ENCODE measurements at places on chromosomes 5 and 9.

DNA sequence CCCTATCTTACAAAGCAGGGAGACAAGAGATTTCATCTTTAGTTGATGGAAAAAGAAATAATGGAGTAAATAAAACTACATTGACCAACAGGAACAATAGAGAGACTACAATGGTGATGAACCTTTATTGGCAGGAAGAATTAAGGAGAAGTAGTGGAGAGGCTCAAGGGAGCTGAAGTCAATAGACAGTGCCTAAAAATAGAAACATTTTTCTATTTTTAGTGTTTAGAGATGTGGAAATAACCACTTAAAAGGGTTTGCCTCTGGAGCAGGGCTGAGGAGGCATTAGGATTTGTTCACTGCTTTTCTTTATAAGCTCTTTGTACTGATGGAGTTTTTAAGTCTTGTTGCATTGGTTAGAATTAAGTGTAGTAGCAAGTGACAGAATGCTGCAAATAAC lies 98.4 kb upstream of the ERCC6L2 start:
- DNase-seq, result no peak

- no peak for DNase-seq
These were observed 9.1 kb downstream of the ARHGAP26 start for GRCh38 chr5:142779163-142779840.

- DNase-seq, result no peak
These were observed 314.0 kb downstream of the NDUFS4 start for GRCh38 chr5:53874409-53874808.

DNA sequence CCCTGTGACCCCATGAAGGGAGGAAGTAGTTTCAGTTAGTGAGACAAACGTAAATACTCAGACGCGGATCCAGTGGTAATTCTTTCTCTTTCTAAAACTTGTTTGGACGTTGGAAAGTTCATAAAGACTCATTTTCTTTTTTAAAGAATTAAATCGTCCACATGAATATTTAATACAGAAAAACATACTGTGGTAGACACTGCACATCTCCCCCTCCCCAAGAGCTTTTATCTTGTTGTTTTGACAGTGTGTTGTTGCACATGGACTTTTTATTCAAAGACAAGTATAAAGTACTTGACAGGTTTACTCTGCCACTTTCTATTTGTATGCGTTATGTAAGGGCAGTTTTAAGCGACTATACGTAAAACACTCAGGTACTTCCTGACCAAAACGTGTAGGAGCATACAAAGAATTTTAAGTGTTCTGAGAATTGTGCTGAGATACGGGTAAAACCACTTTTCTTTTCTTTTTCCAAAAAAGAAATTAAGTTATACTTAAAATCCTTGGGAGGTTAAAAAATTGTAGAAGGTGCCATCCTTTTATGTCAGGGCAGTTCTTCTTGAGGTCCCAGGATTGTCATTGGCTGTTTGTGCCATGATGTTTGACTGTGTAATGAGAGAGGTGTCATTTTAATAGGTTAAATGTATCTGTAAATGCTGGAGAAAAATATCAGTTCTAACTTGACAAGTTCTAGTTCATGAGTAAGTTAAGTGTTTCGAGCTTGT lies 1.3 kb downstream of the NIPBL start:
- peak; percentile 54 for DNase-seq

GRCh38 chr9:34570809-34571480 lies 18.6 kb downstream of the CNTFR start:
- no peak for DNase-seq

- DNase-seq, result no peak
These were observed 85.0 kb downstream of the CSNK1G3 start for GRCh38 chr5:123597018-123597417.

DNA sequence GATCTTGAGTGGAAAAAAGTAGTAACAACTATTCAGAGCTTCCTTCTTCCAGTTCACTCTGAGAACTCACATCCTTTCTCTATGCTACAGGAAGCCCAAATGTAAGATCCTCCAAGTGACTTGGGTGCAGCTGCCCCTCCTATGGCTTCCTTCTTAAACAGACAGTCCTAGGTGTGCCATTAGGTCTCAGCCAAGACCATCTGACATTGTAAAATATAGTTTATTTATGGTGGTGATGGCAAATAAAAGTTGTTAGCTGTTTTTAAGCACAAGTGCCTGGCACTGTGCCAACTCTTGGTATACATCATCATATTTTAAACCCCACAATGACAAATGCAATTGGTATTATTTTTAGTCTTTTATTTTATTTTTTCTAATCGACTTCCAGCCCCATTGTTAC lies 58.1 kb downstream of the TMEM252 start:
- DNase-seq, result no peak

GRCh38 chr5:119338326-119338946 lies 17.4 kb upstream of the TNFAIP8 start:
- DNase-seq, result no peak

GRCh38 chr5:39376293-39376714 lies 12.0 kb upstream of the C9 start:
- peak; percentile 43 for DNase-seq

DNA sequence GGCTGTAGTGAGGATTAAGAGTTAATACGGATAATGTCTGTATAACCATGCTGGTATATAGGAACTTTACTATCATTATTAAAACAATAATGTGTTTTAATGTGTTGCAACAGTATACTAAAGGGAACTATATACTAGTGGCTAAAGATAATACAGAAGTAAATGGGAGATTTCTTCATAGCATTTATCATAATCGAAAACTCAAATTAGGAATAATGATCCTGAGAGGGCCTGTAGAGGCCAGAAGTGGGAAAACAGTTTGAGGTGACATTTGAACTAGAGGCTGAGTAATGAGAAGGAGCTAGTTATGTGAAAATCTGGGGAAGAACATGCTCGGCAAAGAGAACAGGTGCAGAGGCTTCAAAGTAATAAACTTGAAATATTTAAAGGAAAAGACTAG lies 2.9 kb downstream of the TCERG1 start:
- no peak for DNase-seq

DNA sequence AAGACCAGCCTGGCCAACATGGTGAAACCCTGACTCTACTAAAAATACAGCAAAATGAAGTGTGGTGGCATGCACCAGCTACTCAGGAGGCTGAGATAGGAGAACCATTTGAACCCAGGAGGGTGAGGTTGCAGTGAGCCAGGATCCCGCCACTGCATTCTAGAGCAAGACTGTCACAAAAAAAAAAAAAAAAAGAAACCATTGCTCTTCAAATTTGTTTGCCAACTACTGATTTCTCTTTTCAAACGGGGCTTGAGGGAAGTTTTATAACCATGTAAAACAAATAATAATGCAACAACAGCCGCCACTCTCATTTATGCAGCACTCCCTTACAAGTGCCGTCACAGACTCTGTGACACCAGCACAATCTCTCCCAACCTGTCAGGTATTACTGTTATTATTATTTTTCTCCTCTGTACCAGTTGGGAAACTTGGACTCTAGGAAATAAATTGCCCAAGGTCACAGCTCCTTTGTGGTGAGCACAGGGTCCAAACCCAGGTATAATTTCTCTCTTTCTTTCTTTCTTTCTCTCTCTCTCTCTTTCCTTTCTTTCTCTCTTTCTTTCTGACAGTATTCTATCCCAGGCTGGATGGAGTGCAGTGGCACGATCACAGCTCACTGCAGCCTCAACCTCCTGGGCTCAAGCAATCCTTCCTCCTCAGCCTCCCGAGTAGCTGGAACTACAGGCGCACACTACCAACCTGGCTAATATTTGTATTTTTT lies 25.4 kb downstream of the SERINC5 start:
- DNase-seq, result no peak

DNA sequence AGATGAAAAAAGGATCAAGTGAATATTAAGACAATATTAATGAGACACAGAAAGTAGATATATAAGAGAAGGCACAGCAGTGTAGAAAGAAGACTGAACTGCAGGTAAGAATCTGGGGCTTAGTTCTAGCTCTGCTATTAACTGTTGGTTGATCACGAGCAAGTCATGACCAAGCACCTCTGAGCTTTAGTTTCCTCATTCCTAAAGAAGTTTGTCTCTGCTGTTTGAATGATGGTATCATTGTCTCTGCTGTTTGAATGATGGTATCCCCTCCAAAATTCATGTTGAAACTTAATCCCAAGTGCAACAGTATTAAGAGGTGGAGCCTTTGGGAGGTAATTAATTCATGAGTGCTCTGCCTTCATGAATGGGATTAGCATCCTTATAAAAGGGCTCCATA lies 2.5 kb upstream of the NME5 start:
- no peak for DNase-seq

DNA sequence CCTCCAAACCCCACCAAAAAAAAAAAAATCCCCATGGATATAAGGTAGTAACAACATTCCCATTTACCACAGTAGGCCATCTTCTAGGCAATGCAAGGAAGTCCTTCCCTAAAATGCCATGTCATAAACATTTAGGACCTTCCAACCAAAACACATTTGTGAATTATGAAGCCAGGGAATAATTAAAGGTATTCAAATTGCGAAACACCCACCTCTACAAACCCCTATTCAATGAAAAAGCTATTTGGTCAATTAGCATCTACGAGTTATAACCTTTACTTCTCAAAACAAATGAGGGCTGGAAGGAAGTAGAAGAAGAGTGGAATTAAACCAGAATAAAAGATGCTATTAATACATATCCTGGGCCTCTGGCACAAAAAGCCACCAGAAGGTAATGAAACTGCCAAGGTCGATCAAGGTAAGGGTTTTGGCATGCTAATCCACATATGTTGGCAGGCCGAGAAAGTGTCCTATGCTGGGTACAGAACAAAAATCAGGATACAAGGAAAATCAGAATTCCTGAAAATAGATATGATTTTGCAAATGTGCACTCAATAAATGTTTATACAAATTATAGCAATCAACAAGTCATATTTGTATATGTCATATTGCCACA lies 47.7 kb downstream of the MTMR12 start:
- DNase-seq, result no peak

DNA sequence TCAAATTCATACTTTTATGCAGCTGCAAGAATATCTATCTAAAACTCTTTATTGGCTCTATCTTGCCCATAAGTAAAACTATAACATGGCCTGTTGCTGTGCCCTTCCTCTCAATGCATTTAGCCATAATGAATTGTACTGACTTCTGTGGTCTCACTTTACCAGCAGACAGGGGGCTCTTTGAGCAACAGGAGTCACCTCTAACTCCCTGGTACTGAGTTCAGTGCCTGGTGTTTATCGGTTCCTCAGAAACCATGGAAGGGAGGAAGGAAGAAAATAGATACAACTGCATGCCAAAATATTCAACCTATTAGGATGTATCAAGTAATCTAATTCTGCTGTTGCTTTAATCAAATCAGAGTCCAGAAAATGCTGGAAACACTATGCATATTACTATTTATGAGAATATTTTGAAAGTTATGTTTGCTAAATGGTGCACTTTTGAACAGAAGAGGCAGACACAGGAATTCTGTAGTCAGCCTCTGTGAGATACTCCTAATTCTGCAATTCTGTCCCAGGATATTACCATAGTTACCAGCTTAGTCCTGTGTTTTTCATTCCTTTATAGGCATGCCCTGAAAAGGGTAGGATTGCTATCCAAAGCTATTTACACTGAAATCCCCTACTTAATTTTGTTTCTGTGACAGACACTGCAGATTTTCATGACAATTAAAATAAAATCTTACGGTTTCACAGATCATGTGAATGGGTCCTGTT lies 89.8 kb downstream of the CD180 start:
- DNase-seq, result no peak

- no peak for DNase-seq
These were observed 101.0 kb downstream of the CD180 start for GRCh38 chr5:67095346-67096171.

GRCh38 chr5:170211575-170212334 lies 21.0 kb upstream of the C5orf58 start:
- no peak for DNase-seq

GRCh38 chr9:121642758-121643157 lies 8.7 kb upstream of the DAB2IP start:
- no peak for DNase-seq

DNA sequence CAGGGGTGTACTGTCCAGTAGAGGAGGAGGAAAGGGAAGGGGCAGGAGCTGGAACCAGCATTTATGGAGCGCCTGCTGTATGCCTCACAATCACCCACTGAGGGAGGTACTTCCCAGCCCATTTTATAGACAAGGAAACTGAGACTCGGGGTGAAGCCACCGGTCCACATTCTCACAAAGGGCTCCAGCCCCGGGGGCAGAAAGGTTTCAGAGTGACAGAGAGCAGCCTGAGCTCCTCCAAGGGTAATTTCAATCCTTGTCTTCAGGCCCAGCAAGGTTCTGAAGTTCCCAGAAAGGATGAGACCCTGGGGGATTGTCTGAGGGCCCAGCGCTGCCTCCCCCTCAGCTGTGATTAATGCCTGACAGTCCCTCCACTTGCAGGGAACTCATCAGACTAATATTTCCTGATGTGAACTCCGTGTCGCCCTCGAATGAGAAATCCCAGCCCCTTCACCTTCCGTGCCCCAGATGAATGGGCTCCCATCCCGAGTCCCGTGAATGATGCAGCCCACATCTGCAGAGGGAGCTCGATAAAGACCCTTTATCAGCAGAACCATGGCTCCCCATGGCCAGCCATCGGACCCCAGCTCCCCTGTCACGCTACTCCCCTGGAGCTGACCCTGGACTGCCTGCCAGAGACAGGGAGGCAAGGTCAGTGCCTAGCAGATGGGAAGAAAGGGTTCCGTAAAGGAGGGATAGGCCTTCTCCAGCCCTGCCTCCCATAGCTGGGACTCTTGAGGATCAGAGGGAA lies 32.1 kb upstream of the MVB12B start:
- DNase-seq, result no peak

- DNase-seq, result no peak
These were observed 89.0 kb downstream of the ERBIN start for GRCh38 chr5:66015196-66015960.

GRCh38 chr5:142540922-142541422 lies 144.9 kb downstream of the FGF1 start:
- no peak for DNase-seq

DNA sequence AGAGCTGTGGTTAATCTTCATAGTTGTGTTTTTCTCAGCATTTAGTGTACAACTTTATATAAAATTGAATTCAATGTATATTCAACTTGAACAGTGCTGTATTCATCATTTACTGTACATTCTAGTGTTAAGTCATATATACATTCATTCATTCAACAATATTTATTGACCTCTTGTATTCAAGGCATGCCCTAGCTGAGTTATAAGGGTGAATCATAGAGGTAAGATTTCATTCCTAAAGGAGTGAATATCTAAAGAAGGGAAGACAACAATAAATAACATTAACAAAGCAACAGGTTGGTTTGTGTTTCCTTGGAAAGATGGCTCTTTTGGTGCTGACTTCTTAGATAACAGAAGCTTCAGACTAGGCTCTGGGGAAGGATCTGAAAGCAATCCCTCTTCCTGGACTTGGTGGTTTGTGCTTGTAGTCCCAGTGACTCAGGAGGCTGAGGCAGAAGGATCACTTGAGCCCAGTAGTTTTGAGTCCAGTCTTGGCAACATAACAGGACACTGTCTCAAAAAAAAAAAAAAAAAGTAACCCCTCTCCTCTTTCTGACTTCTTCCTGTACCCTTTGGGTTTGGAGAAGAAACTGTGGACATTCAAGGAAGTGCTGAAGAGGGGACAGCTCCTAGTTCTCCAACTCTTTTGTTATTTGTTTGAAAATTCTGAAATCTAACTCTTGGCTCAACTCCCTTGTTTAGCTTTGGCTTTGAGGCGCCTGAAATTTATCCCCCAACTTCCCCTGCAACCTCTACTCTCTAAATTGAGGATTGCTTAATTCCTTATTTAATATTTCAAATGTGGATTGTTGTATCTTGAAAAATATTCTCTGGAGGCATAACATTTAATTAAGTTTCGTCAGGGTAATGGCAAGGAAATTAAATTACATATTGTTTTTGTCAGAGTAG lies 80.2 kb downstream of the OSTF1 start:
- DNase-seq, result no peak

- peak; percentile 33 for DNase-seq
These were observed 859 bp downstream of the CSNK1G3 start for GRCh38 chr5:123512611-123513461.
